Daoy (cell line): ENCODE measurements at places on chromosomes 13 and 19. TPM values are rescaled to one million over a fixed set of nuclear protein-coding genes. Genes with fewer than 3 reads are reported as not detected.

Gene SLITRK6
- total RNA-seq, result not detected in 2 replicates

- DNase-seq, result no peak
Observed at GRCh38 chr13:77001963-77002587, 10.2 kb downstream of the CLN5 start.

DNA sequence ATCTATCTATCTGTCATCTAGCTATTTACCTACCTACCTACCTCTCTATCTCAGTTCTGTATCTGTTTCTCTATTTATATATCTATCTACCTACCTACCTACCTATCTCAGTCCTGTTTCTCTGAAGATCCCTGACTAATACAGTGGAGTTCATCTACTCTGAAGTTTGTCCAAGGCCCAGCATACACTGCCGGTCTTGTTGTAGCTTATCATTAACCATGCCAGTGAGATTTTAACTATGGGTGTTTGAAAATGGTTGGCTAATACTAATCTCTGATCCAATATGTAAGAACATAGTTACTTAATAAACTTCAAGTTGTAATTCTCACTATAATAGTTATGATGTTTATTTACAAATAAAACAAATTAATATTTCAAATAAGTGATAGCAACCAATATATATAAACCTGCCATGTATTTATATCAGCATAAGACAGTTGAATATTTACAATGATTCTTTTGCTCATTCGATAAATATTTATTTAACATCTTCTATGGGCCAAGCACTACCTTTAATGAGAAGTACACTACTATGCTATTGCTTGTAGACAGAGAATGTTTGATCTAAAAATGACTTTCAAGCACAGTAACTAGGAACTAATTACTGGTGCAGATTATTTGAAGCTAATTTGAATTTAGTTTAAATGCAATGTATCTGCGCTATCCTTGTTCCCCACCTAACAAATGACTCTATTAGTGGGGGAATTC is 242.1 kb downstream of the KLF5 start:
- DNase-seq, result no peak

DNA sequence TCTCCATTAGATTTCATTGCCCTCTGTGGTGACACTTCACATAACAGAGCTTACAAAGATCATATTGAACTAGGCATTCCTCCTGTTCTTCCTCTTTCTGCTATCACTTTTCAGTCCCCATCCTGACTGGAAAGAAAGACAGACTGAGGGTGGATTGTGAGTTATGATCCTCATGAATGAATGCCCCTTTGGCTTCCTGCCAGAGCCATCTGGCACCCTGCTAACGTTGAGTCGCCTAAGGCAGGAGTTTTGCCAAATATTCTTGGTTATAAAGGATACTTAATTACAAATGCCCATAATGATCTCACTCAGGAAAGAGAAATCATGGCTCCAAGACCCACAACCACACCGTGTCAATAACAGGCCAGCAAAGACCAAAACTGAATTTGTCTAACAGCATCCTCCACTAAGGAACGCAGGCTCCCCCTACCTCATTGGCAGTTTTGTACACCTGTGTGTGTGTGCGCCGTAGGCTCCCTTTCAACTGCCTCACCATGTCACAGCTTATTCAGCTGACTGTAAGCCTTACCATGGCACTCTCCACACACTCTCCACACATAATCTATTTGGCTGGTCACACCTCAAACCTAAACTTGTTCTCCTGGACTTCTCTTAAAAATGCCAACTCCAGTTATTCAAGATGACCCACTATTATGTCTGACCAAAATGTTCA is 15.5 kb downstream of the ZNF211 start:
- DNase-seq, result no peak

DNA sequence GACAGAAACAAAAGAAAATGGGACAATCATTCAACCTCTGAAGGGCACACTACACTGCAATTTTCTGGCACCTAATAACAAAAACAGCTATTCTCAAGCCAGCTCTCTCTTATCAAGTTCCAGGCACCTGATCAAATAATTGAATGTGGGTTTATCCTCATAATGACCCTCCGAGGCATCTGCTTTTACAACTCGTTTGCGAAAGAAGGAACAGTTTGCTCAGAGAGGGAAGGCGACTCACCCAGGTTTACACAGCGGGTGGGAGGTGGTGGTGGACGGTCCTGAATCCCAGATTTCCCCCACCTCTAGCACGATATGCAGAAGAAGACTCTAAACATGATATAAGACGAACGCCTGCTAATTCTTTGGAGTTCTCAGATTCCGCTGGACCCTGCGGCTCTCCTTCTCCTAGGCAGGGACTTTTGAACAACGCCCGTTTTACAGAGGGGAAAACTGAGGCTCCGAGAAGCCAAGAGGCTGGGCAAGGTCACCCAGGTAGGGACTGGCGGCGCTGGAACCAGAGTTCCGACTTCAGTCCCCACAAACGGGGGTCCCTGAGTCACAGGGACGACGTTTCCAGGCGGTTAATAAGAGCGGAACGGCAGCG is 641 bp downstream of the SGTA start:
- DNase-seq, result no peak

DNA sequence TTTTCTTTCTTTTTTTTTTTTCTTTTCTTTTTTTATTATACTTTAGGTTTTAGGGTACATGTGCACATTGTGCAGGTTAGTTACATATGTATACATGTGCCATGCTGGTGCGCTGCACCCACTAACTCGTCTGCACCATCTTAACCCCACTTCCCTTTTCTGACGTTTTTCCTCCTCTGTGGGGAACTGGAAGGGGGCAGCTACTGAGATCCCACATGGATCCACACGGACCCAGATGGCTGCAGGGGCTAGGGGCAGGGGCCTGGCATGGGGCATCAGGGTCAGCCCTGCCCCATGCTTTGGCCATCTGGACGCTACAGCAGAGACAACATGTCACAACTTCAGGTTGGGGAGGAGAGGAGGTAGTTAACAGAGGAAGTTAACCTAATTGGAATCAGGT is 54.3 kb downstream of the RUBCNL start:
- DNase-seq, result no peak
